ENCODE measurements at places on chromosomes 16 and 17.
A peak's percentile ranks its signal among the peaks of the same experiment; 100 is the strongest.

DNA sequence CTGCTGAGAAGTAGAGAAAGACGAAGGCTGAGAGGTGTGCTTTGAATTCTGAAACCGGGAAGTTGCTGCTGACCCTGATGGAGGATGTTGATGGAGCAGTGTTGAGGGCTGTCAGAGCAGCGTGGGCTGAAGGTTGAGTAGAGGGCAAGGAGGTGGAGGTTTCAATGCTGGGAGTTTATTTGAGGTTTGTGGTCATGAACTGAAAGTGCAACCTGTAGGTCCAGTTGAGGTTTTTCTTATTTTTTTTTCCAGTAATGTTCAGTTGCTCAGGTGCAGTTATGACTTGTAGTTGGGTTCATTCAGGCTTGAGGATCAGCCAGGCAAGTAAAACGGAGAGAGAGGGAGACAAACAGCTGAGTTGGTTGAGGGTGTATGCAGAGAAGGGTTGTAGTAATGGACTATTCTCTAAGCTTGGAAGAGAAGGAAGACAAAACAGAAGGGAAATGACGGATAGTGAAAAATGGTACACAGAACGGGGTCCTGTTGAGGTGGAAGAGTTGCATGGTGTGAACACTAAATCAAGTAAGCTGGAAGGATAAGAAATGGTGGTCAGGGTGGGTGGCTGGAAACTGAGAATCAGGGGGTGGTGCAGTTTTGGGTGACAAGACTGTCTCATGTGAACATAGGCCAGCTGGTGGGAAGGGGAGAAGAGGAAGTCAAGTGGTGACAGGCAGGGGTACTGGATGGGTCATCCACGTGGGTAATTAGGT is 8.7 kb upstream of the UBE2G1 start:
- DNase-seq, result peak; percentile 50

- DNase-seq, result no peak
These were observed 5.6 kb downstream of the DECR2 start for GRCh38 chr16:407253-407652.

GRCh38 chr17:2400474-2400866 is 390 bp downstream of the MNT start:
- peak; percentile 47 for DNase-seq

- DNase-seq, result no peak
These were observed 126.0 kb downstream of the MGAT5B start for GRCh38 chr17:76994237-76994637.

DNA sequence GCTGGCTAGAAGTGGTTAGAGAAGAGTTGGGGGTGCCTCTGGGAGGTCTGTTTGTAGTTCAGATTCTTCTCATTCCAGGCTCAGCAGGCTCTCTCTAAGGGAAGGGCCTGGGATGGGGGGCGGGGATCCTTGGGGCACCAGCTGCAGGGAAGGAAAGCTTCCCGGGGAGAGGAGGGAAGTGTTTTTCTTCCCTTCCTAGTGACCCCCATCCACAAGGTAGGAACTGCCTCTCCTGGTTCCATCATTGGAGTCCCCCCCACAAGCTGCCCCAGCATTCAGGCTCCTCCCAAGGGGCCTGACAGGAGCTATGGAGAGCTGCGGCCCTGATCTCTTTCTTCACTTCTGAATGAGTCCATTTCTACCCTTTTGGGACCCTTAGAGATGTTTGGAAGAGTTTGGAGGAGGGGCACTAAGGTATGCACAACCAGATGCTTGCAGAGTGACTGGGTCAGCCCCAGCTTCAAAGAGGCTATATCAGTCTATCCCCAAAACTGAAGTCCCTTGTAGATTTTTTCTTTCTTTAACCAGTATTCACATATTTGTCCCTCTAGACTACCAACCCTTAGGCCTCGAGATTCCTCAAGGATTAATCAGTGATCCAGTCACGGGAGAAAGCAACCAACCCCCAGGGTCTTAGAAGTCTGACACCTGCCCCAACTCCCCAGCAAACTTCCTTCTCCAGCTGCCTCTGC is 13.9 kb upstream of the FZD2 start:
- DNase-seq, result no peak

DNA sequence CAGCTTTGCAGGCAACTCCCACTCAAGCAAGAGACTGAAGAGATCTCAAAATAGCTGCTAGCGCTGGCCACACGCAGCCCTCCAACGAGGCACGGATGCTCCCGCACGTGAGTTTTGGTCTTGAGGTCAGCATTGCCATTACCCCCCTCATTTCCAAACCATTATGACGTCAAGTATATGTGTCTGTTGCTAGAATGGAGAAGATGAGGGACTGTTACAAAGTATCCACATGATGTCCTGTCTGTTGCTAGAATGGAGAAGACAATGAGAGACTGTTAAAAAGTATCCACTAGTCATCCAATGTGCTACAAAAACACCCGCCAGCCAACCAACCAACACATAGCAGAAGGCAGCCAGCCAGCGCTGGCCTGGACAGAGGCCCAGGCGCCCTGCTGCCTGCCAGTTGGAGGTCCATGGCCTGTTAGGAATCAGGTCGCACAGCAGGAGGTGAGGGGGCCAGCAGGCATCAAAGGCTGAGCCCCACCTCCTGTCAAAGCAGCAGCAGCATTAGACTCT is 24.8 kb downstream of the KLHDC4 start:
- DNase-seq, result no peak

GRCh38 chr16:85387171-85387507 is 226.0 kb upstream of the GSE1 start:
- no peak for DNase-seq

- DNase-seq, result no peak
These were observed 12.7 kb downstream of the SEC14L1 start for GRCh38 chr17:77153472-77153871.

- no peak for DNase-seq
These were observed 10.9 kb upstream of the ITGA2B start for GRCh38 chr17:44400226-44400847.

- DNase-seq, result no peak
These were observed 78.1 kb downstream of the SKAP1 start for GRCh38 chr17:48351911-48352332.

- DNase-seq, result no peak
These were observed 357.8 kb downstream of the GRIN2A start for GRCh38 chr16:9824200-9825068.

- no peak for DNase-seq
These were observed 215.1 kb downstream of the CCDC182 start for GRCh38 chr17:57530026-57530425.

DNA sequence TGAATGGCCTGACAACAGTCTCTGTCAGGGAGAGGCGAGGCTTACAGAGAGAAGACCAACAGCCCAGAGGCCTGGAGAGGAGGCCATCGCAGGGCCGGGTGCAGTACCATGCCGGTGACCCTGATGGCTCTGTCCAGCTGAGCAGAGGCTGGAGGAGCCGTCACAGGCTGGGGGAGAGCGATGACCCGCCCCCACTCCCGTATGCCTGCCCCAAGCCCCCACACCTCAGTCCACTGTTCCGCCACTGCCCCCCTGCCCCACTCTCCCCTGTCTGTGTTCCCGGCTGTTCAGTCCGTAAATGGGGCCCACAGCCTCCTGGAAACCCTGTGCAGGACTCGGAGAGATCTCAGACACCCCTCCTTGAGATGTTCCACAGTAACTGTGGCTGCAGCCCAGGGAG is 12.8 kb upstream of the FAM83G start:
- DNase-seq, result no peak

- DNase-seq, result no peak
These were observed 509.2 kb upstream of the HSBP1 start for GRCh38 chr16:83298541-83298940.

DNA sequence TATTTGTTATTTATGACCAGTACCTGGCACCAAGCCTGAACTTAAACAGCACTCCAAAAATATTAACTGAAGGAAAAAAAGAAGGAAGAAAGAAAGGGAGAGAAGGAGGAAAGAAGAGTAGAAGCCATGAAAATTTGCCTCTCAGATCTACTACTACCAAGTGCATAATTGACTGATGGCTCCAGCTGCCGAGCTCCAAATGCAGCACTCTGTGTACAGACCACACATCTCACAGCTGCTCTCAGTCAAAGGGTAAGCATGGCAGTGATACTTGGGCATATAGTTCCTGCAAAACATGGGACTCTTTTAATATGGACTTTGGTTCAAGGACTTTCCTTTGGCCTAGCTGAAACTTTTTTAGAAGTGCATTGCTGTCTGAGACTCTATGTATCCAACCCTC is 44.0 kb upstream of the NOG start:
- no peak for DNase-seq

DNA sequence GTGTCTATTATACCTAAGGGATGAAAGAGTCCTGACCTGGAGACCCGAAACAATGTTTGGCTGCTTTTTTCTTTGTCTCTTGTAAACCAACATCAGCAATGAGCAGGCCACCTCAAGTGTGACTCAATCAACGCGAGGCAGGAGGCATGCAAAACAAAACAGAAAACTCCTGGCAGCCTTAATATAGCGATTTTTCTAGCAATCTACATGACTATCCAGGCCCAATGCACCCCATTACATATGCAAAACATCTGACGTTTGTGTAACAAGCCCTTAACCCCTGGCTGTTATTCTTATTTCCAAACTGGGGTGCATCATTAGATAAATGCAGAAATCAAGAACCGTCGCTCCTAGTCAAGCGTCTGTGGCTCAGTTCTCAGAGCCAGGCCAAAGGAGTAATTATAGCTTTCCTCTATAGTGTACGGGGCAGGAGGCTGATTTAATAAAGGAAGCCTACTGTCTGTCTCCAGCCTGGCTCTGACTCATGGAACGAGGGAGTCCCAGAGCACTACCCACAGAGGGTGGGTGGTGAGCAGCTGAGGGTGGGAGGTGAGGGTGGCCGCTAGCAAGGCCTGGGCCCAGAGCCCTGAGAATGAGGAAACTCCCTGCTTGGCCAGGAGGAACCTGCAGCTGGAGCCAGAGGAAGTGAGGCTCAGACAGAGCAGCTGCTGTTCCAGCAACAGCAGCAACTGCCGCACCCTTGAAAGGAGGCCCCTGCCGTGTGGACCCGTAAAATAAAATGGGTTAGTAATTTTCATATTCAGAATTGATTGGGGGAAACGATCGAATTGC is 43.9 kb downstream of the CHD9 start:
- DNase-seq, result peak; percentile 12

DNA sequence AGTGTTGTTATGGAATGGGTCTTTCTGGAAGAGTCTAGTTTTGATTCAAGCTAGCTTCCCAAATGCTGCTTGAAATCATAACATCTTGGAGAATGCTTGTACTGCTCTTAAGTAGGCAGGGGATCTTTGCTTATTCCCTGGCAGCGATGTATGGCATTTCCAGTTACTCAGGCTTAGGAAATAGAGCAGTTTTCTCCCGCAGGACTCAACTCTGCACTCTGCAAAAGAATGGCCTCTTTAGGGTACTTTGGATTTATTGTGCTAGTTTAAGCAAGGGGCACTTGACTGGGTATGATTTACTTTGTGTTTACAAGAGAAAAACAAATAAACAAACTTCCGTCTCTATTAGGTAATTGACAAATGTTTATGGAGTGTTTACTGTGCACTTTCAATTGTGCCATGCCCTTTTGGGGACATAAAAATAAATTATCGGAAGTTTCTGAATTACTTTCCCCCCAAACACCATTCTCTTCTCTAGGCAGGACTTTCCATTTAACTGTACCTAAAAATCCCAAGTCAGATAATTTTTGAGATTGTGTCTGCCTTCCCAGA is 164.0 kb downstream of the MAP2K6 start:
- DNase-seq, result no peak

DNA sequence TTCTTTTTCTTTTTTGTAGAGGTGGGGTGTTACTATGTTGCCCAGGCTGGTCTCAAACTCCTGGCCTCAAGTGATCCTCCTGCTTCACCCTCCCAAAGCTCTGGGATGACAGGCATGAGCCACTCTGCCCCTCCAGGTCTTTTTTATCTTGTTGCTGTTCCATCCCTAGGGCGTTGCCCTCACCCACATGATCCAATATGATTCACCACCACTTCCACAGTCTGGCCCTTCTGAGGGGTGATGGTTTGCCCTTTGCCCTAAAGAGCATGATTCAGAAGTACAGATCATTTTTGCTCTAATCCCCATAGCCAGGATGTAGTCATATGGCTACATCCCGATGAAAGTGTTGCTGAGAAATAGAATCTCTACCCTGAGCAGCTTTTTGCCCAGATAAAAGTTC is 18.8 kb downstream of the STX4 start:
- DNase-seq, result no peak

DNA sequence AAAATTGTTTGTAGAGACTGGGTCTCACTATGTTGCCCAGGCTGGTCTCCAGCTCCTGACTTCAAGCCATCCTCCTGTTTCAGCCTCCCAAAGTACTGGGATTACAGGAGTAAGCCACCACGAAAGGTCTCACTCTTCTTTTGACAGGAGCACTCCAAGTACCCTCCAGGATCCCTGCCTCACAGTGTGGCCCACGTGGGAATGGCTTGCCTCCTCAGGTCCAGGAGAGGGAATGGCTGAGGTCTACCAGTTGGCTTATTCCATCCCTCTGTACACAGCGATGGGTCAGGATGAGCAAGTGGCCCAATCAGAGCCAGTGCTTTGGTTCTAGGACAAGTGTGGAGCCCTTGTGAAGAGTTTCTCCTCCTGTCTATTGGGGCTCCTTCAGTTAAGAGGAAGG is 73.7 kb upstream of the ZNF423 start:
- DNase-seq, result no peak

- peak; percentile 40 for DNase-seq
These were observed 1.8 kb downstream of the TMIGD1 start for GRCh38 chr17:30332057-30332542.

GRCh38 chr16:252366-253337 is 18.0 kb downstream of the FAM234A start:
- DNase-seq, result no peak

DNA sequence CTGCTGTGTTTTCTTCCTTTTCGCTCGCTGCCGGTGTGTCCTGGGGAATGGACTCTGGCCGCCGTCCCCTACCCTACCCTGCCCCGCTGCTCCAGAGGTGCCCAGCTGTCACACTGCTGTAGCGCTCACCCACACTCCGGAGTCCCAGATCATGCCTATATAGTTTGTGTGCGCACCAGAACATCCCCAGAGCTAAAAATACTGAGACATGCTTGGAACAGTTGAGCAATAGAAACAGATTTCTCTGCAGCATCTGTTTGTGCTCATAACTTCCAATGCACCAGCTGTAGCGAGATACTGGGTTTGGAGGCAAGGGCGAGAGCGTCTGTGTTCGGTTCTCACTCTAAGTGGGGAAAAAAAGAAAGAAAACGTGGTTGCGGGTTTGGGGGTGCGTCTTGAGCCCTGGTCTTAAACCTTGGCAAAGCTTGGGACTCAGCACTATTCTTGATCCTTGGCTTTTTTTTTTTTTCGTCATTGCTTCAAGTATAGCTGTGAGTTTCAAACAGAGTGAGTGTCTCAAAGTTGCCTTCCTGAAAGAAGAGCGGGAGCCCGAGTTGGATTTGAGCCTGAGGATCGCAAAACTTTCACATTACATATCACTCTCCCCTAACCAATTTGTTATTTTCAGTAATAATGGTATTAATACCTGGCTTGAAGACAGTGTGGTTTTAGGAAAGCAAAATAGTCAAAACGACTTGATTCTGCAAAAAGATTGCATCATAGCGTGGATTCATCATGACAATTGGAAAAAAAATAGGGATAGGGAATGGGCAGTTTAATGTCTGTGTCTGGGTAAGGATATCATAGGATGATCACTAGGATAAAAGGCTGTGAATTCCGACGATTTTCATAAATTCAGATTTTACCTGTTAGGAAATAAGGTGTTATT is 621 bp downstream of the KCNJ2 start:
- DNase-seq, result no peak
